CD4-positive, alpha-beta memory T cell (primary cell): ENCODE measurements at places on chromosomes 3 and 15.

GRCh38 chr15:28943146-28943545 is 57.4 kb downstream of the APBA2 start:
- DNase-seq, result no peak

DNA sequence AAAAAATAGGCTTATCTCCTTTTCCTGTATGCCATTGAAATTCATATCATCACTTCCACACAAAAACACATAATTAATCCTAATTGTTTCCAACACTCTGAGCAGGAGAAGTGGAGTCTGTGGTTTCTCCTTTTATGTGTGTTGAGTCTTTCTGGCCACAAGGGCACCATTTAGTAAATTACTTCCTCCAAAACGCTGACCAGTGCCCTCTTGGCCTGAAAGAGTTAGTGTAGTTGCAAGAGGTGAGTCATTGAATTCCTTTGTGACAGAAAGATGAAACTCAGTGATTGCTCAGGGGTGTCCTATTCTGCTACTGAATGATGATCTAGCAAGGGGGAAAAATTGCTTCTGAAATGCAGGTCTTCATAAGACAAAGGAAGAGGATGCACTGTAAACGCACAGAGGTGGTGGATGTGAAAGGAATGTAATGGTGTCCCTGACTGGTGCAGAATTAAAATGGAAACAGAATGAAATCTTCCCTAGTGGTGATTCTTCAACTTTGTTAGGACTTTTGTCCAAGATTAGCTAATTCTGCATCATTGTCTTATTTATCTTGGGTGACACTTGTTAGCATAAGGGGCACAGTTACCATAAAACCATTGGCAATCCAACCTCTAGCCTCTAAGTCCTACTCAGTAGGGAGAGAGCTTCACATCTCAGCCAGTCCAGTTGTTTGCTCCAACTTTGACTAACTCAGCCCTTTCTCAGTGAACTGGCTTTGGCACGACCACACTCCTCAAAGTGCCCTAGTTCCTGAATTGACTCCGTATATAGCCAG is 208.4 kb upstream of the NANOGP8 start:
- DNase-seq, result no peak

DNA sequence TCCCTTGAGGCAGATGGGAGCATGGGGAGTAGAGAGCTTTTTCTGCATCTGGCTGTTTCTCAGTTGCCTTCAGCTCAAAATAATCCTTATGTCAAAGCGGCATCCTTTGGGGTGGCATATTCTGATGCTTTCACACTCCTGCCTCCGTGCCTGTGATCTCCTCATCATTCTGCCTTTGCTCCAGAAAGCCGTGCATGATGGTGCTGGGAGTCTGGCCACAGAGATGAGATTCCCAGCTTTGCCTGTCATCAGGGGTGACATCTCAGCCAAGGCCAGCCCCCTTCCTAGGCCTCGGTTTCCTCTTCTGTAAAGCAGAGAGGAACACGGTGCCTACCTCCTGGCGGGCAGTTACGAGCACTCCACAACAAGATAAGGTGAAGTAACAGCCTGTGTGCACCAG is 96.3 kb upstream of the ALDH1A3 start:
- no peak for DNase-seq

DNA sequence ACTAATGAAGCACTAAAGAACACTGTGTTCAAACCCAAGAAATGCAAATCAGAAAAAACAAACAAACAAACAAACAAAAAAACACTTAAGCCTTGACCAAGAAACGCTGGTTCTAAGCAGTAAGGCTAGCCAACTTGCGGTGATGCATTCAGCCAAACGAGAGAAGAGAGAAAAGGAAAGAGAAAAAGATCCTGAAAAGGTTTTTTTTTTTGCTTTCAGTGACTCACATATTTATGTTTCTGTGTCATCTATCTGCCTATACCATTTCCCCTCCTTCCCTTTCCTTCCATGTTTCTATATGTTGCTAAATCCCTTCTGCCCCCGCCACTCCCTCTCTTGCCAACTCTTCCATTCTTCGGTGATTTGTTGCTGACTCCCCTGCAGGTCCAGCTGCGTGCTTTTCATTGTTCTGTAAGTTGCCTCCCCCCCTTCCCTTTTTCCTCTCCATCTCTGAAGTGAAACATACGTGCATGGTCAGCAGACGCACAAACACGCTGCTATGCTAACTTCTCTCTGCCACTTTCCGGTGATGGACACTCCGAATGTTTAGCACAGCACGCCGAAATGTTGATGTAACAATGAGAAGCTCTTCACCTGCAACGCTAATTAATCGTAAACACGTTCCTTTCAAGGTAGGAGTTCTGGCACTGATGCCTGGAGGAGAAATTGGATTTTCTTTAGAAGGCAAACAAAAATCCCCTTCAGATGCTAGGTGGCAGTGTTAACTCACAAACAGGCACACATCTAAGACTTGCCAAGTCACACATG is 154.4 kb downstream of the TUSC7 start:
- DNase-seq, result no peak

DNA sequence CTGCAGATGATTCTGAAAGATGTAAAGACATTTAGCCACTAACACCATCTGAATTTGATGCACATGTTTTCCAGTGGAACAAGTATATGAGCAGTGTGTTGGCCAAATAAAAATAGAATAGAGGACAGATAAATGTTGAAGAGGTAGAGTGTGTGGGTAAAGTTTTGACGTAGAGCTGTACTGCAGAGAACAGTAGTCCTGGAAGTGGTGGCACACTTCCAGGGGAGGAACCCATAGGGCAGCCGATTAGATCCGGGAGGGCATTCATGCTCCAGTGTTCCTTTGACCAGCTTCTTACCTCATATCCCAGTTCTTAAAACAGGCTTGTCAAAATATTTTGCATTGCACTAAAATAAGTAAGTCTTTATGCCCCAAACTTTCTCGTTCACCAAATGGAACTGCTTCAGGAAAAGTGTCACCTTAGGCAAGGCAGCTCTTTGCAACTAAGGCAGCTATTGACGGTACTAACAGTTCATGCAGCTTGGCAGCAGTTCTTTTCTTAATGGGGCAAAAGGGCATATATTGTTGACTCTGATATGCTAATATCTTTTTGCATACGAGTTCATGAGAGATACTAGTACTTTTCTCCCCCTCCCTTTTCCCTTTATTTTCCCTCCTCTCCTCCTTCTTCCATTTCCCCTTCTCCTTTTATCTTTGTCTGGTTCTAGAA is 429.3 kb upstream of the AZI2 start:
- DNase-seq, result no peak

DNA sequence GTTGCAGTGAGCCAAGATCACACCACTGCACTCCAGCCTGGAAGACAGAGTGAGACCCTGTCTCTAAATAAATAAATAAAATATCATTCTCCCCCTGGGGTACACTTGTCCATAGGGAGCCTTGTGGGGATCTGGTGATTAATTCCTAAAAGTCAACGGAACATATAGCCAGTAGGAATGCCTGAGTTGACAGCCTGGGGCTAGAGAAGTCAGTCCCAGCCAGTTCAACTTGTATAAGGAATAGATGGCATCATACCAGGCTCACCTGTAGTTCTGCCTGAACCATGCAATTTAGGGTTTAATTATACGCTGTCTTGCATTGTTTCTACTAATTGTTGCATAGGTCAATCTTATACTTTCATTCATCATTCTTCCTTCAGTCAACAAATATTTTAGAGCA is 5.9 kb upstream of the BOC start:
- no peak for DNase-seq
